ENCODE measurements at places on chromosomes 1 and 21. TPM values are rescaled to one million over a fixed set of nuclear protein-coding genes. Genes with fewer than 3 reads are reported as not detected.

DNA sequence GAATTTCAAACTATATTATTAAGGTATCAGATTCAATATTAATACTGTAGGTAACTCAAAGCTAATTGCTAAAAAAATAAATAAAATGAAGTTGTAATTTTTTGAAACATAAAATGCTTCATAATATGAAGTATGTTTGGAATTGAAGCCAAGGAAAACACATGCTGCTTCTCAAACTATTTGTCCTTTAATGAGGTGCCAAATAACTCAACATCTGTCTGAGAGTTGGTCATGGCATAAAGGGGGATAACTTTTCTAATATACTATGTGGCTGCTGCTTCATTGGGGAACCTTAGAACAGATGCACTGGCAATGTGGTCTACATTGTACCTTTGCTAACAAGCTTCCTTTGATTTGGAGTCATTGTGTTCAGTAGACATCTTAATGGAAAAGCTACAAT, 96.7 kb downstream of the PDE4B start:
- peak; percentile 2 for DNase-seq

DNAJB4 gene
- total RNA-seq = 67.7 TPM

- DNase-seq = no peak
Observed at GRCh38 chr1:17594690-17595601, 55.4 kb downstream of the ARHGEF10L start.

DNA sequence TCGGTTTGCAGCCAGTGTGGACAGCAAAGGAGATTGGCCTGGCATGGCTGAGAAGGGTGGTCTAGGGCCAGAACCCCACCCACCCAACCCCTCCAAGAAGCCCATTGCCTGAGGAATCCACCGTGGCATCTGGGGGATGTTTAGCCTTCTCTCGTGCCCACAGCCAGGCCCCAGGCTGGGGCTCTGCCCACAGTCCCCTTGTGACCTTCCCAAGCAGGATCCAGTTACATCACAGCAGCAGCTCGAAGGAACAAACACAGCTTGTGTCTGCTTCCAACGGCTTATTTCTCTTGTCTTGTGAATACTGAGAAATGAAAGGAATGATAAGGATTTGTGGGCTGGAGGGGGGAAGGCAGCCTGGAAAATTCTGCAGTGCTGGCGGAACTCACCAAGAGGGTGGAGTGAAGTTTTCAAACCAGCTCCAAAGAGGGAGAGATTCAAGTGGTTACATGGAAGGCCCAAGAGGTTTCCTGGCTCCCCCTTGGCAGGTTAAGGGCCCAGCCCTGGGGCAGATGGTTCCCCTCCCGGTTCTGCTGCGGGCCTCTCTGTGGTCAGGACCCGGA, 61.6 kb downstream of the DHRS3 start:
- DNase-seq = peak; percentile 93

DNA sequence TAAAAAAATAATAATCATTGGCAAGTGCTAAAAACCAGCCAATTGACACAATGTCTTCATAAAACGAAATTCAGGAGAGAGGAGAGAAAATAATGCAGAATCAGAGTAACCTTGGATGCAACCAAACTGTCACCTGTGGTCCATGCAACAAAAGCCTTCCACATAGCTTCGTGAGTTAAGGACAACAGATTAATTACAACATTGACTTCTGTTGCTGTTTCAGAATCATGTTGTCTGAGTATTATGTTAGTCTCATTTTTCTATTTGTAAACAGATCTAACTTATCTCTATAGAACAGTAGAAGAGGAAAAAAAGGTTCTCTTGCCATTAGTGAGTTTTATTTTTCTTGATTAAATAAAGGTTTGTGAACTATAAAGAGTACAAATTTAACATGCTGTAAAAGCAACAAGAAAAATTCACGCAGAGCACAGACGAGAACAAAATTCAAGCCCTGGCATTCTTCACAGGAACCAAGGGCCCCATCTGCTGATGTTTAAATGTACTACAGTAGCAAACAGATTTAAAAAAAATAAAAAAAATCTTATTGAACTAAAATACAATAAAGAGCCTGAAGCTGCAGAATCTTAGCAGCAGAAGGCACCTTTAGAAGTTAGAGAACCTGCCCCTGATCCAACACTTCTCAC, 381.1 kb upstream of the PKN2 start:
- DNase-seq = peak; percentile 70

LRRC71 gene
- total RNA-seq = 0.53 TPM

DNA sequence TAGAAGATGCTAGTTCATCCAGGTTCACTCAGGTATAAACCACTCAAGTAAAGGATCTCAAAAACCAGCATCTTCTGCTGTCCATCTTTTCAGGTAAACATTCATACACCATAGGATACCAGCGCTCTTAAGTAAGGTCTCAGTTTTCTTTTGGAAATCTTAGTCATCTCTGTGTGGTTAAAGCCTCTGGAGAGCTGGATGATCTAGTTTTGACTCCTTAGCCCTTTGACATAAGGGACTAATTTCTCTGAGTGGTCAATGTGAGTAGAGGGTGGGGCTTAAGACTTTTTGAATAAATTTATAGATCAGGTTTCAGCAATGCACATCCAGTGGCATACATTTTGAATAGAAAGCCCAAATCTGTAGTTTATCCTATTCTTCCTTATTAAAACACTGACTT, 92.3 kb downstream of the CTH start:
- DNase-seq = no peak

- peak; percentile 7 for DNase-seq
Observed at GRCh38 chr1:68270951-68271350, 38.6 kb upstream of the WLS start.

FOXD3 gene
- total RNA-seq = 6.4 TPM

DNA sequence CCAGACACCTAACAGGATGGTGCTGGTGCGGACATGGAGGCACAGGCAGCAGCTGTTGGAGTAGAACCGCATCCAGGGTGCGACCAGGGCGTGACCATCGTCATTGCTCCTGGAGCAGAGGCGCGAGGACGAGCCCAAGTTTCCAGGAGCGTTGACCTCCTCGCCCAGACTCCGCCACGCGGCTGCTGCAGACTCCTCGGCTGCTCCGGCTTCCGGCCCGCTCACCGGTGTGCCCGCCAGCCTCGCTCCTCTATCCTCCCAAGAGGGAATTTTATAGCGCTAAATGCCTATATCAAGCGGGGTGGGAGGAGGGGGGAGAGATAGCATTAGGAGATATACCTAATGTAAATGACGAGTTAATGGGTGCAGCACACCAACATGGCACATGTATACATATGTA, 5.3 kb upstream of the S100A12 start:
- DNase-seq = no peak

RGS8 gene
- total RNA-seq = 0.04 TPM

GRCh38 chr1:12615159-12615864, 2.7 kb downstream of the DHRS3 start:
- DNase-seq = peak; percentile 72

DNA sequence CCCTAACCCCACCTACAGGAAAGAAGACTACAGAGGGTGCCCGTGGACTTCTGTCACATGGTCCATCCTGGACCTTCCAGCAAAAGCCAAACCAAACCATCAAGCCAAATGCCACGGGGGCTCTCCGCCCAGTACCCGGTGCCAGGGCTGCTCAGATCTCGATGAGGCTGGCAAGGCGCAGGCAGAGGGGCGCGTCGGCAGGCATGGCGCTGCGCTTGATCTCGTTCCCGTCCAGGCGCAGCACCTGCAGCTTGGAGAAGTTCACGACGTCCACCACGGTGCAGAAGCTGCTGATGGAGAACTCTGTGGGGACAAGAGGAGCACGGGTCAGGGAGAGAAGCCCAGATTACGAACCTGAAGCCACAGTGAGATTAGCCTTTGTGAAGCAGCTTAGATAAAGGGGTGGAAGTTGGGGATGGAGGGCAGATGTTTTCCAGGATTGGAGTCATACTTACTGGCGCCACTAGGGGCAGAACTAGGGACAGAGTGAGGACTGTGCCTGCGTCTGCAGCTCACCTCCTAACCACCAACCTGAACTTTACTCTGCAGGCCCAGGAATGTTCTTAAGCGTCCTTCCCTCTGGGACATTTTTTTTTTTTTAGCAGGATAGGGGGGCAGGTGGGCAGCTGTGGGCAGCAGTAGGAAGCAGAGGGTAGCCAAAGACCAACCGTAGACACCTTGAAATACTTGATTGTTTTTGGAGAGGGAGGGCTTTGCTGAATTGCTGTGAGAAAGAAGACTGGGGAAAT, 8.6 kb downstream of the FMOD start:
- DNase-seq = peak; percentile 56

NPPA gene
- total RNA-seq = 0.93 TPM

DNA sequence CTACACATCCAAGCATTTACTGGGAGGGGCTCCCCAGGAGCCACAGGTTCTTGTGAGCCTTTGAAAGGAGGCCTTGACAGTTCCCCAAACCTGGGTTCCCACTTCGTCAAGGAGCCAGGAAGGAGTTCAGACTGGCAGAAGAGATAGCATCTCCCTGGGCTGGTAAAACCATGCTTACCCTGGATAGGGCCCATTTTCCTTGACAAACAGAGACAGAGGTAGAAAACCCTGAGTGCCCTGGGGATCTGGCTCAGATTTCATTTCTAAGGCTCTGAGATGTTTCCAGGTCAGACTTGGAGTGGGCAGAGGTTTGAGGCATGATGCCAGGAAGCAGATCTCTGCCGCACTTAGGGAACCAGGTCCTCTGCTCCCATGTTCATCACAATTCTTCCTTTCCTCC, 2.7 kb downstream of the ETNK2 start:
- DNase-seq = no peak

- DNase-seq = no peak
Observed at GRCh38 chr21:44331650-44332307, 7.4 kb downstream of the CFAP410 start.

DNA sequence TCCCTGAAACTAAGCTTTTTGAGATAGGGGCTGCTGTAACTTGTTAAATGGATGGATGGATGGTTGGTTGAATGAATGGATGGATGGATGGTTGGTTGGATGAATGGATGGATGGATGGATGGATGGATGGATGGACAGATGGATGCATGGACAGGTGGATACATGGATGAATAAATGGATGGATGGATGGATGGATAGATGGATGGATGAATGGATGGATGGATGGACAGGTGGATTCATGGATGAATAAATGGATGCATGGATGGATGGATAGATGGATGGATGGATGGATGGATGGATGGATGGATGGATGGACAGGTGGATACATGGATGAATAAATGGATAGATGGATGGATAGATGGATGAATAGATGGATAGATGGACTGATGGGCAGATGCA, 26.9 kb downstream of the MYOM3 start:
- DNase-seq = no peak

GPR157 gene
- 1.3 TPM for total RNA-seq

GRCh38 chr1:7754234-7754633, 16.9 kb upstream of the VAMP3 start:
- DNase-seq = no peak

- DNase-seq = no peak
Observed at GRCh38 chr1:214801191-214801590, 198.2 kb downstream of the CENPF start.

DNA sequence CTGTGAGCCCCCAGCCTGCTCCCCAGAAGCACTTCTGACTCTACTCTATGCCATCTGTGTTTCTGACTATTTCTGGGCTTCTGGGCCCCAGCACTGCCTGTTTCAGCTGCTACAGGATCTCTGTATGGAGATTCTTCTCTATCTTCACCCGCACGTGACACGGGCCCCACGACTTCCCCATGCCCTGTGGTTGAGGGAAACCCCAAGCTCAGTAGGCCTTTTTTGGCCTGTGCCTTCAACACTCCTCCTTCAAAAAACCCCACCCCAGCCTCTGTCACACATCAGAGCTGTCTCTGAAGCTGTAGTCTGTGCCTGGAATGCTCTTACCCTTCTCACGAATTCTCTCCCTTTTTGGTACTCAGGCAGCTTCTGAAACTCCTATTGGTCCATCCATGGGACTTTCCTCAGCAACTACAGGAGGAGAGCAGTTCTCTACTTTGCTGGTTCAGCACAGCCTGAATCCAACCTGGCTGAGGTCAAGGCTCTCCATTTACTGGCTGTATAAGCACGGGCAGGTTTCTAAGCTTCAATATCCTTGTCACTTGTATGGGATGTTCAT, 2.0 kb upstream of the NID1 start:
- peak; percentile 74 for DNase-seq

HP1BP3 gene
- 161 TPM for total RNA-seq

GRCh38 chr21:38493549-38494250, 4.6 kb downstream of the ERG start:
- no peak for DNase-seq

- DNase-seq = no peak
Observed at GRCh38 chr1:58608297-58608696, 31.2 kb upstream of the TACSTD2 start.

DNA sequence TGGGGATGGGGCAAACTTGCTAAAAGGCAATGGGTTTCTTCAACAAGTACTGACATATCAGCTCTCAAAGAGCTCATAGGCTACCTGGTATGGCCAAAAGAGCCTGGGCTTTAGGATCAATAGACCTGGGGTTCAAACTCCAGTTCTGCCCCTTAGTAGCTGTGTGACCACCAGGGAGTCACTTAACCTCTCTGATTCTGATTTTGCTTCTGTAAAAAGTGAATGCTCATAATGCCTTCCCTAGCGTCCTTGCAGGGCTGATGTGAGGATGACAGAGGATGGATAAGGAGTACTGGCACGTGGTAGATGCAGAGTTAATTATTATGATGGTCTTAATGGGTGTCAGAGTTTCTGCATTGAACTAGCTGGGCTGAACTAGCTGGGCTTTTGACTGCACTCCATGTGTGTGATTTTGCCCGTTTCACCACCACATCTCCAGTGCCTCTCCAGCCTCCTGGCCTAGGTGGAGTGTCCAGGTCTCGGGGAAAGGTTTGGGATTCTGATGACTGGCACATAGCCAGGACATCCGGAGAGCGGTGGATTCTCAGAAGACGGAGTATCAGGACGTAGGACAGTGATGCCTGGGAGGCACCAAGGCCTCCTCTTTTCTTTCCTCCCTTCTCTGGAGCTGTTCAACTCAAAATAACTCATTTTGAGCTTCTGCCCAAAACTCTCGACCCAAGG, 15.2 kb downstream of the DISP3 start:
- DNase-seq = no peak

DNA sequence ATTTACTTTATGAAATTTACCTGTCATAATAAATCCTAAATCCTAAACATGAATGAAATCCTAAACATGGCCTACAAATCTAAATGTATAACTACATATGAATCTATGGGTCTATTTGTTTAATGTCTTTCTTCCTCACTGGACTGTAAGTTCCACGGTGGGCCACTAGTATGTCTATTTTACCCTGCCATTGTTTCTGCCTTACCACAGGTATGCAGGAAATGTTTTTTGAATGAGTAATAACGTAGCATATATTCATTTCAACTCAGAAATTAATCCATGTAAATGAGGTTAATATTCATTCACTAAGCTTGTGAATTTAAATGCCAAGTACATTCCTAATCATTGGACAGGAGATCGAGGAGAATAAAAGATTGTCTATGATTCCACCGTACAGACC, 35.3 kb downstream of the B3GALNT2 start:
- no peak for DNase-seq

Measured in muscle of leg (tissue), 16 donors.